Lung (tissue), 17 donors: ENCODE measurements at places on chromosomes 13 and 19.

DNA sequence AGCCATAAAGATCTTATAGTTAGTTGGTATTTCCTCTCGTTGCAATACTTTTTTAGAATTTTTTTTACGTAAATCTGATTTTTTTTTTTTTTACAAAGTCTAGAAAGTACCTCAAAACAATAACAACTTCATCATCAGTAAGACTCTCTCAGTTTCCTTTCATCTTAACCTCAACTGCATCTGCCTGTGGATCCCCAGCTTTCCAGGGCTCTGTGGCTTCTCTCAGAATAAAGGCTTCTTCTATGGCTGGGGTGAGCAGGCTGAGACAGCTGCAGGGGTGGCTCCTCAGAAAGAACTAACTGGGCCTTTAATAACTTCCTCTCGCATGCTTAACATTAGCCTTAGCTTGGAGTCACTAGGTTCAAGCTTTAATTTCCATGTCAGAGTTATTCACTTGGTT lies 4.2 kb downstream of the ZNF506 start:
- DNase-seq = no peak

GRCh38 chr19:39811064-39811463 lies 22.9 kb downstream of the DYRK1B start:
- DNase-seq = no peak

DNA sequence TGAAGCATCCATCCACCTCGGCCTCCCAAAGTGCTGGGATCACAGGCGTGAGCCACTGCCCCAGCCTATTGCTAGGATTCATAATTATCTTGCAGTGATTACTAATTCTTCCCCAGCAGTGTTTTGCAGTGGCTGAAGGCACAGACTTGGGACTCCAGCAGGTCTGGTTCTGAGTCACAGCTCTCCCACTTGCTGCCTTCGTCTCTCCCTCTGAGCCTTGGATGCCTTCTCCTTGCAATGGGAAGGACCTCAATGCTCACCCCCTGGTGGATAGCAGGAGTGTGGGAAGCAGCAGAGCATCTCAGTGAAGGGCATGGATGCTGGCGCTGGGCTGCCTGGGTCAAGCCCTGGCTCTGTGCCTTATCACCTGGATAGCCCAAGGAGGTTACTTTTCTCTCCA lies 37.6 kb upstream of the SHKBP1 start:
- DNase-seq = no peak

GRCh38 chr13:32248801-32249200 lies 66.4 kb downstream of the ZAR1L start:
- DNase-seq = peak; percentile 19

- no peak for DNase-seq
These were observed 26.8 kb upstream of the MED4 start for GRCh38 chr13:48121733-48122132.

- DNase-seq = no peak
These were observed 22.5 kb upstream of the POU2F2 start for GRCh38 chr19:42154471-42155323.

GRCh38 chr19:8452446-8453123 lies 7.8 kb downstream of the HNRNPM start:
- DNase-seq = no peak

GRCh38 chr19:46373491-46374359 lies 26.8 kb downstream of the PPP5C start:
- peak; percentile 52 for DNase-seq

GRCh38 chr19:10104130-10104513 lies 1.6 kb upstream of the ANGPTL6 start:
- DNase-seq = no peak

DNA sequence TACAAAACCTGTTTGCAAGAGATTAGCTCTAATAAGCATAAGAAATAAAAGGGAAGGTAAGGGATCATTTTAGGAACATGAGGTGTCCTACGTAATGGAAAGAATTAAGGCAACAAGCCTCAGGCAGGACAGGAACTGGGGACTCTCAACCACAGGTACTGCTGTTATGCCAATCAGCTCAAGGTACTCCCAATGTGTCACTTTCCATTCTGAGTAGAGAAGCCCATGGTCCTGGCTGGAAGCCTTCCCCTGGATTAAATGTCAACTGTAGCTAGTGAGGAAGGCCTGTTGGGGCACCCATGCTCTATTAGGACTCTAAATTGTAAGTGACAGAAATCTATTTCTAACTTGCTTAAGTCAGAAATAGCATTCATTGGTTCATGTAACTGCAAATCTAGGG lies 134.6 kb downstream of the DPF1 start:
- DNase-seq = no peak

DNA sequence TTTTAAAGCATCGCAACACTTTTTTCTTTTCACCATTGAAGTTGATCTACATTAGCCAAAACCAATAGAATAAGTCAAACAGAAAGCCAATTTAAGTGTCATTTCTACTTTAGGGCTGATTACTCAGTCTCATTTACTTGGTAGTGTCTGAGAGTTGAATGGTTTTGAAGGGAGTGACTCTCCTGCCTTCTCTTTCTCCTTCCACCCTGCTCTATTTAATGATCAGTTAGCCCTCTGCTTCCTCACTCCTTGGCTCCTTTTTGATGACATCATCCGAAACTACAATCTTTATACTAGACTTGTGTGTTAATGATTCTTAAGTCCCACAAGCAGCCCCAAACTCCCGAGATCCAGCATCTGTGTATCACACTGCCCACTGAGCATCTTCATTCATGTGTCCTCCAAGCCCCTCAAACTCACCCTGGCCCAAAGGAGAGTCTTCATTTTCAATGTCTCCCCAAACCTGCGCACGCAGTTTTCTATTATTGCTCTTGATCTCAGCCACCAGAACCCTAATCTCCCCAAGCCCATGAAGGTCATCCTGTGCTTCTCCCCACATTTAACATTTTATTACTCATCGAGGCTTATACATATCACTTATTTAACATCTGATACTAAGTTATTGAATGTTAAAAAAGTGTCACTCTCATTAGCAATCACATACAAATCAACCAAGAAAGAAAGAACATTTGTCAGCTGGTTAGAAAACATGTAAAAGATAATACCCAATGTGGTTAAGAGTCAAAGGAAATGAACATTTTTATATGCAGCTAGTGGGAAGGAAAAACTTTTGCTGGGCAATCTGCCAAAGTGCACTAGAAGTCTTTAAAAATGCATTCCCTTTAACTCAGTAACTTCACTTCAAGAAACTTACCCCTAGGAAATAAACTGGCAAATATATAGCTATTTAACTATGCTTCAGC lies 32.2 kb upstream of the ARGLU1 start:
- DNase-seq = peak; percentile 91

GRCh38 chr13:23547000-23547590 lies 23.1 kb upstream of the TNFRSF19 start:
- peak; percentile 88 for DNase-seq

DNA sequence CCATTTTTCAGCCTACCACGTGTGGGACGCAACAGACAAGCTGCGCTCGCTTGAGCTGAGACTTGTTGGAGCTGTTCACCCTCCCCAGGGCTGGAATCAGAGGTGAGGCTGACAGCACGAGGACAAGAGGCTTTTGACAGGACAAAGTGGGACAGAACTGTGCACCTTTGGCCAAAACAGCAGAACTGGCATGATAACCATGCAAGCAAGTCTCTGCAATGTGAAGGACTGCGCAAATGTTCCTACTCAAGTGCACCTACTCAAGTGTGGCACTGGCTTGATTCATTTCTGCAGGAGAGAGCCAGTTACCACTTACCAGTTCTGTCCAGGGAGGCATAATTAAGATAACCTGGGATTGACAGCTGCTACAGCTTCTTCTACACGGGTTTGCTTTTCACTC lies 62.2 kb upstream of the TM9SF2 start:
- no peak for DNase-seq

DNA sequence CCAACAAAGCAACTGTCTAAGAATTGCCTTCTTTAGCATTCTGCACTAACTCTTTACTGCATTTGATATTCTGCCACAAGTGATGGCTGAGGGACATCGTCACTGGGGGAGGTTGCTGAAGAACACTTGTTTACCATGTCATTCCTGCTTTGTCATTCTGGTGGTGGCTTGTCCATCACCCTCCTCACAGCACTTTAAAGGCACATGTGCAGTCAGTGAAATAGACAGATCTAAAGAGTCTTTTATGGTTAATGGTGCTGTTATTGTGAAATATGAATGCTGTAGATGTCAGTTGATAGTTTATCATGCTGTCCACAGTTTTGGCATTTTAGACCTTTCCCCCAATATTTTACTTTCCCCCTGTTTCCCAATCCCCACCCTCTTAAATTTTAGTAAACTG lies 120.9 kb upstream of the TSC22D1 start:
- DNase-seq = no peak

- peak; percentile 83 for DNase-seq
These were observed 26.1 kb downstream of the GAS6 start for GRCh38 chr13:113837560-113838355.

DNA sequence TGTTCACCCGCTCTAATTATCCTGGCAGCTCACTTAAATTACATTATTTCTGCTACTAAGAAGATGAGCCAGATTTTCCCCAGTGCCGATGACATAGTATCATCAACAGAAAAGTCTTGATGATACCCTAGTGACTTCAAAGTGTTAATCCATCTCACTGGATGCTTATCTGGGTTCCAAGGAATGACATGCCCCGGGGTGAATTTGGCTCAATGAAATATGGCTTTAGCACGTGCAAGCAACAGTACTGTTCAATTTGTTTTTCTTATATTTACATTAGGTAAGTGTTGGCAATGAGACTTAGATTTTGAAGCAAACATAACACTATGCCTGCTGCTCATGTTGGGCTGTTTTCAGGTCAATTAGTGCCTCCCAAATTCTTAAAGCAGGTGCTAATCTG lies 548.2 kb upstream of the SLITRK1 start:
- DNase-seq = no peak

- no peak for DNase-seq
These were observed 289.0 kb downstream of the DACH1 start for GRCh38 chr13:71578048-71578447.

GRCh38 chr19:1263188-1263587 lies 5.9 kb upstream of the CIRBP start:
- DNase-seq = no peak

- DNase-seq = no peak
These were observed 727 bp downstream of the CD37 start for GRCh38 chr19:49335784-49336481.

- peak; percentile 81 for DNase-seq
These were observed 627 bp downstream of the LIN7B start for GRCh38 chr19:49114630-49115363.

GRCh38 chr19:49894879-49895565 lies 1.7 kb downstream of the IL4I1 start:
- DNase-seq = no peak

GRCh38 chr19:30673336-30673735 lies 301.2 kb downstream of the ZNF536 start:
- no peak for DNase-seq

DNA sequence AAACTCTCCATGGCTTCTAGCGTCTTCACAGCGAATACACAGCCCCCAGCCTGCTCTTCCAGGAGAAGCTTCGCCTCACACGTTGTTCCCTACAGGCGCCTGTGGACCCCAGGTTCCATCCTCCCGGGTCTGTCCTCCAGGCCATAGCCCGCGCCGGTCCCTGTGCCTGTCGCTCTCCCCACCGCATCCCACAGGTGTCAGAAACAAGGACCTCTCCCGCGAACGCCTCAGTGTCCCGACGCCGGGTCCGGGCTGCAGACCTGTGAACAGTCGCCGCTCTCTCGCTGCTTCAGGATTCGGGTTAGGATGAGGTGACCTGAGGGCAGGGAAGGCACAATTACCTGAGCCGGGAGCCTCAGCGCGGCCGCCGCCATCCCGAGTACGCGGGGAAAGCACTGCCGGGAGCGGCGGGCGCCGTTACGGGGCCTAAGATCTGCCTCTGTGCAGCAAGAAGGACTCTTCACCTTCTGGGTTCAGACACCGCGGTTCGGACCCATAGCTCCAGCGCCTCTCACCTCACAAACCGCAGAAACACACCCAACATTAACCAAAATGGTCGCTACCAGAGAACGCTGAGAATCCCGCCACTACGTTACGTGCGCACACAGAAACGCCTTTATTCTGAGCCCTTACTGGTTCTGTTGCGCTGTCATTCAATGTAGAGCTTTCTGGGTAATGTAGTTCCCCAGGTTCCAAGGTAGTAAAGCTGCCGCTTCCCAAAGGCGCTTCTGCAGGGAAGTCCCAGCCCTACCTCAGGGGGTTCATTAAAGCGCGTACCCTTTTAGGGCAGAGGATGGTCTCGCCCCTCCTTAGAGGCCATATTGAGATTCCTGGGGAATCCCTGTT lies at the start of gene ZNF418:
Gene ZNF418, minus strand, starts transcription at position 583 of the 846 bp plus-strand sequence. CDS start 1,580 bp downstream, outside the sequence.
- peak; percentile 95 for DNase-seq

GRCh38 chr13:114225610-114226009 lies 9.1 kb upstream of the CDC16 start:
- no peak for DNase-seq

DNA sequence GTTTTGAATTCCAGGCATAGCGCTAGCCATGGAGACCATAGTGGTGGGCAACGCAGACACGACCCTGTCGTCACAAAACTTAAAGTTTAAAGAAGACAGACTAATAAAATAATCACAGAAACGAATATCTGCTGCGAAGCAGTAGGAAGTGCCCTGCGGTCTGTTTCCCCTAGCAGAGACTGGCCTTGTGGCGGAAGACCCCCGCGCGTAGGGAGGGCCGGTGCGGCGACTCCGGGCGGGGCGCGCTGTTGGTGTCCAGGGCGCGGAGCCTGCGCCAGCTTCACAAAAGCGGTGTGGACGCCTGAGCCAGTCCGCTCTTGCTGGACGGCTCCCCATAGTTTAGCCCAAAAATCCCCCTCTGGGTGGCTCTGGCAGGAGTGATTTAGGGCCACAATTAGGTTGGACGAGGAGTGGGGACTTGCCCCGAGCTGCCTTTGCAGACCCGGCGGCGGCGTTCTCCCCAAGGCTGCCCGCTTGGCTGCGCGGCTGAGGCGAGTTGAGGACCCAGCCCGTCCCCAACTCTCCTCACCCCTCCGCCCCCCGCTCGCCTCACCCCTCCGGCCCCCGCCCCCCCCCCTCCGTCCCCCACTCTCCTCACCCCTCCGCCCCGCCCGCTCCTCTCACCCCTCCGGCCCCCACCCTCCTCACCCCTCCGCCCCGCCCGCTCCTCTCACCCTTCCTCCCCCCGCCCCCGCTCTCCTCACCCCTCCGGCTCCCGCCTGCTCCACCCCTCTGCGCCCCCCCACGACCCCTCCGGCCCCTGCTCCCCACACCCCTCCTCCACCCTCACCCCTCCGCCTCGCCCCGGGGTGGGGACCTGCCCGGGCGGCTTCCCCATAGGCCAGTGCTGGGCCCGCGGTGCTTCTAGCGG lies 14.2 kb upstream of the LATS2 start:
- peak; percentile 74 for DNase-seq

GRCh38 chr19:39502640-39503417 lies 4.1 kb downstream of the DLL3 start:
- peak; percentile 60 for DNase-seq

DNA sequence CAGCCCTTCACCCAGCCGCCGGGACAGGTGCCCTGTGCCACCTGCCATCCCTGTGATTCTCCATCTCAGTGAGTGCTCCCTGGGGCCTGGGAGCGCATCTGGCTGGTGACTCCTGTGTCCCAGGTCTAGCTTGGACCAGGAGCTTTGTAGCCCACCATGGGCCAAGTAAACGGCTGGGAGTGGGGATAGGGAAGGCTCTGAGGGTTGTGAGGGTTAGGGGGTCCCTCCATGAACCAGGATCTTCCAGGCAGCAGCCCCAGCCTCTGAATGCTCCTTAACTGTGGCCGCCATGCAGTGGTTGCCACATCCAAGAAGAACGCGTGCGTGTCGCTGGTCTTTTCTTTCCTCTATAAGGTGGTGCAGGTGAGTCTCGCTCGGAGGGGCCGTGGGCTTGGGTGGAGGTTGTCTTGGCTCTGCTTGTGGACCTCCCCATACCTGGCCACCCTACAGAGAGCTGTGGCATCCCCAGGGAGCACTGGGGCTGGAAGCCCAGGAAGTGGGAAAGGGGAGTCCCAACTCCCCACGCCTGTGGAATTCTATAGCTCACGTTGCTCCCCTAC lies 8.4 kb downstream of the AP1M1 start:
- no peak for DNase-seq
